ENCODE measurements at places on chromosomes 7 and 10. TPM values are rescaled to one million over a fixed set of nuclear protein-coding genes. Genes with fewer than 3 reads are reported as not detected.

- DNase-seq, result no peak
Measured at GRCh38 chr10:114408968-114409444, 4.7 kb upstream of the AFAP1L2 start.

AOAH gene
- 17.0 TPM for total RNA-seq

DNA sequence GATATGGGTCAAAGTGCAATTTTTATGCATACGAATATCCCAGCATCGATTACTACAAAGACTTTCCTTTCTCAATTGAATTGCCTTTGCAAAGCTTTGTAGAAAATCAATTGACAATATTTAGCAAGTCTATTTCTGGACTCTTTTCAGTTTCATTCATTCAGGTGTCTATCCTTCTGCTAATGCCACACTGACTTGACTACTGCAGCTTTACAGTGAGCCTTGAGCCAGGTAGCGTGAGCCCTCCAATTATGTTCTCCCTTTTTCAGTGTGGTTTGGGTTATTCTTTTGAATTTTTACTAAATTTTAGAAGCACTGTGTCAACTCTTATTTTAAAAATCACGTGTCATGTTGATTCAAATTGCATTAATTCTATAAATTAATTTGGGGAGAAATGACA lies 19.5 kb upstream of the AKR1E2 start:
- no peak for DNase-seq

GRCh38 chr10:111354859-111355258 lies 278.0 kb downstream of the ADRA2A start:
- no peak for DNase-seq

PLAU gene
- total RNA-seq, result 15.5 TPM

GRCh38 chr10:78927257-78927995 lies 141.3 kb upstream of the ZMIZ1 start:
- DNase-seq, result no peak

CCDC172 gene
- not detected for total RNA-seq

- DNase-seq, result no peak
Measured at GRCh38 chr10:114387784-114388183, 16.5 kb downstream of the AFAP1L2 start.

Measured in mucosa of gallbladder (tissue), 1 donor.